ENCODE measurements at places on chromosomes 12 and 14. TPM values are rescaled to one million over a fixed set of nuclear protein-coding genes. Genes with fewer than 3 reads are reported as not detected.

DNA sequence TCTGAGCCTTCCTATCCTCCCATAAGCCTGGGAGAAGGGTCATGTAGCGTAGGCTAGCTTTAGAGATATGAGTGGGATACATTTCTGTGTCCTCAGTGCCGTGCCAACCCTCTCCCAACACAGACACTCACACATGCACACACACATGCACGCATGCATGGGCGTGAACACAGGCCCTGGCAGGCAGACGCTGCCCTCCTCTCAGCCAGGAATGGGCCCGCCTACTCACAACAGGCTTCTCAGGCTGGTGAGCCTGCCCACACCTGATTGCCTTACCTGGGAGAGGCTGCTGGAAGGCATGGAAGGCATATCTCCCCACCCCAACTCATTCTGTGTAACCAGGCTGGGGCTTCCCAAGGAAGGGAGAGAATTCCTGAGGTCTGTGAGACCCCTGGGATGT is 12.8 kb upstream of the ACVR1B start:
- no peak for DNase-seq

- DNase-seq: no peak
Observed at GRCh38 chr14:99232714-99233214, 39.2 kb downstream of the BCL11B start.

- DNase-seq: no peak
Observed at GRCh38 chr12:30945443-30946164, 19.1 kb downstream of the TSPAN11 start.

DNA sequence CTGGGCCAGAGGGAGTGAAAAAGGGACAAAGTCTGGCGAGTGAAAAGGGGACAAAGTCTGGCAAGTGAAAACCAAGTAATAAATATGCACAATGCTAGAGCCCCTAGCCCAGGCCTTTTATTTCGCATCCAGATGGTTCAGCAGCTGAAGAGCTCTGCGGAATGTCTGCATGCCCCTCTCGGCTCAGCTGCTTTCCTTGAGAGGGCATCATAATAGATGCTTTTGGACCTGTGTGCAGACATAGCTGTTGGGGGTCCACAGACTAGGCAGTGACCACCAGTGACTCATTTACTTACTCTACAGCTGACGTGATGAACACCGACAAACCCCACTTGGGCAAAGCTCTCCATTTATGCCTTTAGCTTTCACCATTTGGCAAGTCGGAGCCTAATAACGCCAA is 4.3 kb downstream of the NIN start:
- DNase-seq: no peak

DNA sequence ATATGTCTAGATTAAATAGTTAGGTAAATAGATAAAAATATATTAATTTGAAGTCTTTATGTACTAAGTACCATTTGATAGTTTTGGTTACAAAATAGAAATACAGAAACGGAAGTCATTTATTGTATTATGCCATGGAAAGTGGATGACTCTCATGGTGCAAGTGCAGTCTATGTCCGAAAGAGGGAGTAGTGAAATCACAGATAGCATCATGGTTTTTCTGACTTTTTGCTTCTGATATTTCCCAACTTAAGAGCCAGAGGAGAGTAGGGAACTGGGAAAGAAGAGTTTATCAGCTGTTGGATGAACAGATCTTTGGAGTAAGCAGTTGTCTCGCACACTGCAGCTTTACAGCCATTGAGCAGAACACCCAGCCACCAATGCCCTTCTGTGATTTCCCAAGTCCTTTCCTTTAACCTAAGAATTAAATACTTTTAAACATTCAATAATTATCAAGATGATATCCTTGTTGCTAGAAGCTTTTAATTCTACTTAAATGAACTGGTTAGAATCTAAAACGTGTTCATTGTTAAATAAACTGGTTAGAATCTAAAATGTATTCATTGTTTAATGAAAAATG is 18.4 kb upstream of the SRGAP1 start:
- peak; percentile 34 for DNase-seq

DNA sequence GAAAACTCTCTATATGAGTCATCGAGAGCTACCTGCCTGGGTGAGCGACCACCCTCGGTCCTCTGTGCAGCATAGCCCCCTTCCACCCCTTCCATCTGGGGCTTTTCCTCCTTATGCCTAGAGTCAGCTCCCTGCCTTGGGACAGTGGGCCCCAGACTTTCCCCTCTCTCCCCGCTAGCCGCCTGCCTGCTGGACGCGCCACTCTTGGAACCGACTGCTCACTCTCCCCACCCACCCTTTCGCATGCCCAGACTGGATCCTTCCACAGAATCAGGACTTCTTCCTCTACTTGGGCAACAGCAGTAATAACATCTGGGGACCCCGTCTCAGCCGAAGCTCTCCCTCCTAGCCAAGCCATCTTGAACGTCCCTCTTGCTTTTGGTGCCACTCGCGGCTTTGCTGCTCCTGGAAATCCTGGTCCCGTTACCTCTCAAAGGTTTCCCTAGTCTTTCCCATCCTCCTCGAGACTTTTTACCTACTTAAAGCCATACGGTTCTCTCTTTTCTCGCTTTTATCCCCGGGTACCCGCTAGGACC is 671 bp downstream of the ESYT1 start:
- DNase-seq: peak; percentile 30

GRCh38 chr14:34012978-34013720 is 62.3 kb upstream of the EGLN3 start:
- no peak for DNase-seq

DNA sequence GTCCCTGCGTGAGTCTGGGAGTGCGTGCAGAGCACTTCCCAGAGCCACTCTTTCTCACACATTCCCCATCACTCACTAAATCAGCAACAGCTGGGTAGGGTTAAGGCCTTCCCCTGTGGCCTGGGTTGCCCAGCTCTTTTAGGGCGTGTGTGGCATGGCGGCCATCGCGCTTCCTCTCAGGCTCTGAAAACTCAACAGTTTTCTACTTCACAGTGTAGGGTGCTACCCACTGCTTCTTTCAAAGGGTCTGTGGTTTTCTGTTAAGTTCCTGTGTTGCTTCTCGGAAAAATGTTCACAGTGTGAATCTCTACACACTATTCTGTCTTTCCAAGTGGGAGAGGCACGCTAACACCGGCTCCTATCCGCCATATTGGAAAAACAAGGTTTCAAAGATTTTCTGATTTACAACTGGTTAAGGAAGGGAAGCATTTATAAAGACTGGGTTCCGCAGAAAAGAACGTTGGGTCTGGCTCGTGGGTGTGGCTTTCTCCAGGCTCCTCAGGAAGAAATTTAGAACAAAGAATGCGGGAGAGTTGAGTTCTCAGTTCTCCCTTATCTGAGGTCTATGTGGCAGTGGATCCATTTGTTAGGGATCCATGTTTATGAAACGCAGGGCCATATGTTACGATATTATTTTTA is 34.9 kb upstream of the AEBP2 start:
- no peak for DNase-seq

DNA sequence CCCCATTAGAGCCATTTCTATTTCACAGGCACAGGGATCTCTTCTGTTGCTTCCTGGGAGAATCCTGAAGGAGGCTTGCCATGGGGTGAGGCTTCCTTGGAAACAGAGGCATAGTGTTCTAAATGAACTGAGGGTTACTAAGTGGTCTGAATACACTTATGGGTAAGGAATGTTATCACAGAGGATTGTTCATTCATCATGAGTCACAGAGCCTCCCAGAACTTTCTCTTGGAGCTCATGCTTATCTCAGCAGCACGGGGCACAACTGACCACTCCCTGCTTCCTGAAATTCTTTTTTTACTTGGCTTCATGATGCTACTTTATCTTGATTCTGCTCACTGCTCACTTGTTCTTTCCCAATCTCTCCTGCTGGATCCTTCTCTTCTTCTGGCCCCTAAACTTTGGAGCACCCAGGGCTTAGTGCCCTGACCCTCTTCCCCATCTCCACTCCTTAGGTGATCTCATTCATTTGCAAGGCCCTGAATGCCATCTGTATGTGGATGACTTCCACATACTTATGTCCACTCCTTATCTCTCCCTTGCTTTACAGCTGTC is 57.9 kb downstream of the ANO6 start:
- DNase-seq: peak; percentile 38

- DNase-seq: peak; percentile 45
Observed at GRCh38 chr12:53381731-53382630, 2.0 kb downstream of the SP1 start.

GRCh38 chr12:111686574-111687105 is 787 bp downstream of the ACAD10 start:
- DNase-seq: no peak

Gene E2F7
- total RNA-seq: 0.39 TPM

Gene GLI1
- total RNA-seq: 61.0 TPM

Gene SCN8A
- 0.39 TPM for total RNA-seq

Gene KITLG
- total RNA-seq: 10.2 TPM

Gene AGAP2
- 1.1 TPM for total RNA-seq

Gene TMTC2
- total RNA-seq: 22.7 TPM

Gene GYS2
- not detected for total RNA-seq

Gene GPR65
- 2.1 TPM for total RNA-seq

Gene CSRP2
- 28.6 TPM for total RNA-seq

Gene TPH2
- total RNA-seq: not detected
